ENCODE measurements at places on chromosomes 3 and 15.
A peak's percentile ranks its signal among the peaks of the same experiment; 100 is the strongest.

DNA sequence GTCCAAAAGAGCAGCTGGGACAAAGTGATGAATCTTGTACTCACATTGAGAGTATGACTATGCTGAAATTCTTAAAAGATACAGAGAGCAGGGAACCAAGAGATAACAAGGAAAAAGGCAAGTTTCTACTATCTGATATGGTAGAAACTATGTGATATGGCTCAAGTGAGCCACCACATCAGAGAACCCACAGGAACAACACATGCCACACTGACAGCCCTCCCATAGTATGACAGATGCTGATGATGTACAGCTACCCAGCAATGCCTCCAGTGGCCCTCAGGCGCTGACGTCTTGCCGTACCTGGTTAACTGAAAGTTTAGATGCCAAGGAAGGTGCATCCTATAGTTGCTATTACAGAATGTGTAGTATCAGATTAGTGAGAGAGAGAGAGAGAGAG lies 42.4 kb downstream of the CHAC1 start:
- peaks cover 65% of the 10 kb centered on the region for H3K36me3 ChIP-seq
- no peaks in the 10 kb centered on the region for H3K4me1 ChIP-seq
- no peak overlapping the region for H3K4me3 ChIP-seq
- no peak for DNase-seq
- H3K27ac ChIP-seq, result no peak overlapping the region

DNA sequence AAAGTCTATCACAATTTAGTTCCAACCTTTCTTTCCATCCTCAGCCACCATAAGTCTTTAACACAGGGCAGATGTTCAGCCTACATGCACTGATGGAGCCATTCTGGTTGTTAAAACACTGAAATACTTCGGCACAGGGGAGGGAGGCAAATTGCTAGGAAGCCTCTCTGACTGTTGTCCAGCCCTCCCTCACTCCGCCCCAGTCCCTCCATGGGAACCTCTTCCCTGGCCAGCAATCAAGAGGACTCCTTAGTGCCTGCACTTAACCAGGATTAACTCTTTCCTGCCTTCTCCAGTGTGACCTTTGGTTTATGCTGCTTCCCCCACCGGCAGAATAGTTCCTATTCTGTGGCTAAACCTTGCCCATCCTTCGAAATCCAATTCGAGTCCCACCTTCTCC lies 47.0 kb upstream of the USP3 start:
- H3K27ac ChIP-seq, result no peak overlapping the region
- DNase-seq, result no peak
- H3K36me3 ChIP-seq, result no peaks in the 10 kb centered on the region
- no peaks in the 10 kb centered on the region for H3K27me3 ChIP-seq

DNA sequence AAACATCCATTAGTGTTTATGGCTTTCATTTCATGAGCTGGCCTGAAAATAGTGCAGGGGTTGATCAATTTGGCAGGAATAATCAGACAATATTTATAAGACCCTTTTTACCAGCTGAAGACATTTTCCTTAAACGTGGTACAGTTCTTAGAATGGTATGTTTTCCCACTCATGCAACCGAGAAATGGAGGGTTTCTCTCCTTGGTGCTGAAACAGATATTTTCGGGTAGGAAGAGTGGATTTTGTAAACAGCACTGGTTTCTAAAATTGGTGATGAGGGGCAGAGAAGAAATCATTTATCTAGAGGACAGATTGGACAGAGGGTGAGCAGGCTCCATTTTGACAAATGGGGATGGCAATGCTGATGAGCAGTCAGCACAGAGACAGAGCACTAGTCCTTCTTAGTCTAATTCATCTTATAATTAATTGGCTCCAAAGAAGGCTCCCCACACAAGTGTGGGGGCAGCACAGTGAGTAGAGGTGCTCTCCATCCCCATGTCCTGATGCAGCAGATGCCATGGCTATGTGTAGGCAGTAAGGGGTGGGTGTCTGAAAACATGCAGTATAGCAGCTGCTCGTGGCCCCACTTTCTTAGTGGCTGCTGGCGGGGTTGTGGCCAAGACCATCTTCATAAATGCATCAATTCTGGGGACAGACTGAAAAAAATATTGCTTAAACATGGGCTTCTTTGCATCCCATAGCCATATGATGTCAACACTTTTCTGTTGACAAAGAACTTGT lies 18.1 kb upstream of the SLC7A14 start:
- no peaks in the 10 kb centered on the region for H3K36me3 ChIP-seq
- H3K4me1 ChIP-seq, result no peaks in the 10 kb centered on the region
- no peak for DNase-seq
- H3K27me3 ChIP-seq, result no peaks in the 10 kb centered on the region

- no peaks in the 10 kb centered on the region for H3K27me3 ChIP-seq
- DNase-seq, result no peak
- no peaks in the 10 kb centered on the region for H3K4me1 ChIP-seq
- no peaks in the 10 kb centered on the region for H3K36me3 ChIP-seq
- no peak overlapping the region for H3K27ac ChIP-seq
Measured at GRCh38 chr15:83510001-83510400, 62.9 kb downstream of the SH3GL3 start.

DNA sequence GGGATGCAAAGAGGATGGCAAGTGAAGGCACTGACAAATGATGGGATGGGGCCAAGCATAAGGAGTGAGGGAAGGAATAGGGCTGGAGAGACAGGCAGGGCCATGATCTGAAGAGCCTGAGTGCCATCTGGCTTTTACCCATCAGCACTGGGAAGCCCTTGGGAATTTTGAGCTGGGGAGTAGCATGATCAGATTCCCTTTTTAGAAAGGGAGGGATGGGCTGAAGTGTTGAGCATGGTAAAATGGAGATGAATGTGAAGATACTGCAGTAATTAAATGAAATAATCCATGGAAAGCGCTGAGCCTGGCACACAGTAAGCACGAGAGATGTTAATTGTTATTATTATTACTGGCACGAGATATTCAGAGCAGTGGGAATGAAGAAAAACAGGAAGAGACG lies 9.9 kb downstream of the RBP1 start:
- H3K36me3 ChIP-seq, result no peaks in the 10 kb centered on the region
- H3K4me3 ChIP-seq, result no peak overlapping the region
- peaks cover 14% of the 10 kb centered on the region for H3K4me1 ChIP-seq
- DNase-seq, result no peak
- H3K27me3 ChIP-seq, result no peaks in the 10 kb centered on the region

DNA sequence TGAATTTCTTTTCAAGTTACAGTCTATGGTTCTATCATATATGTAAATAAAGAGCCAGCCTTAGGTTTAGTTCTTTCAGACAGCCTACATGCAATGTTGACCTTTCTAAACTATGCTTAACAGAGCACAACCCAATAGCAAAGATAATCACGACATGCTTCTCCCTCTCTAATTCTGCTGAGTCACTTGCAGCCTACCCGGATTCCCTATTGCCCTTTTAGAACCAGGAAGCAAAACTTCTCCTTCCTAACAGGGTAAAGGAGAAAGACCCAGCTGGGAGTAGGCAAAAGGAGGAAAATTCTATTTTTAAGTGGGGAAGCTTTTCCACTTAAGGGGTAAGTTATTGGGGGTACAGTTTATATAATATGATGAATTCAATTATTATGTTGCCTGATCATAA lies 79.3 kb downstream of the SLC7A14 start:
- H3K36me3 ChIP-seq, result no peaks in the 10 kb centered on the region
- no peak overlapping the region for H3K4me3 ChIP-seq
- no peaks in the 10 kb centered on the region for H3K4me1 ChIP-seq
- H3K27me3 ChIP-seq, result no peaks in the 10 kb centered on the region
- DNase-seq, result no peak

GRCh38 chr15:73872346-73872745 lies 1.0 kb upstream of the TBC1D21 start:
- H3K4me3 ChIP-seq, result no peak overlapping the region
- peaks cover 27% of the 10 kb centered on the region for H3K27me3 ChIP-seq
- H3K4me1 ChIP-seq, result no peaks in the 10 kb centered on the region
- no peak for DNase-seq
- H3K36me3 ChIP-seq, result no peaks in the 10 kb centered on the region

- DNase-seq, result no peak
- no peak overlapping the region for H3K27ac ChIP-seq
- H3K27me3 ChIP-seq, result no peaks in the 10 kb centered on the region
- H3K36me3 ChIP-seq, result no peaks in the 10 kb centered on the region
Measured at GRCh38 chr3:107661447-107662123, 138.8 kb downstream of the BBX start.

DNA sequence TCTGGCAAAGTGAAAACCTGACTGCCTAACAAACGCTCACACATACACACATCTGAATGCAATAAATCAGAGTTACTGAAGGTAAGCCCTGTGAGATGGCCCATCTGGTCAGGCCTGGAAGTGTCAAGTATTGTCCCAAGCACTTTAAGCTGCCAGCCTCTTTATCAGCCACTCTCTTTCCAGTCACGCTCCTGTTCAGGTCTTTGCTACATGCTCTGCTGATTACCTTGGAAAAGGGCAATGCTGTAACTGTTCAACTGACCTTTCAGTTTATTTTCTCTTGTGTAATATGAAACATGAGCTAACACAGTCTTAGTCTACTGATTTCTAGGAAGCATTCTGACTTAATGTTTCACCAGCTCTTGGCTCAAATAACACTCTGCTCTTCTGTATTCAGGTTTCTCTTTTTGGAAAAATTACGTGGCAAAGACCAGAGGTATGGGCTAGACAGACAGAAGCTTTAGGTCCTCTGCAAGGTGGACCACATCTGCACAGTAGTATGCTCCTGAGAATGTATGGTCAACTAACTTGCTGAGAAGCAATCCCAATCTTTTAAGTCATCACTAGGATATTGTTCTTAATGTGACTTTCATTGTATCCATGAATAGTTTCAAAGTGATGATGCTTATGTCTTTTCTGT lies 44.5 kb downstream of the GBE1 start:
- H3K27me3 ChIP-seq, result no peaks in the 10 kb centered on the region
- no peaks in the 10 kb centered on the region for H3K4me1 ChIP-seq
- no peak overlapping the region for H3K4me3 ChIP-seq
- no peak overlapping the region for H3K27ac ChIP-seq
- no peak for DNase-seq

DNA sequence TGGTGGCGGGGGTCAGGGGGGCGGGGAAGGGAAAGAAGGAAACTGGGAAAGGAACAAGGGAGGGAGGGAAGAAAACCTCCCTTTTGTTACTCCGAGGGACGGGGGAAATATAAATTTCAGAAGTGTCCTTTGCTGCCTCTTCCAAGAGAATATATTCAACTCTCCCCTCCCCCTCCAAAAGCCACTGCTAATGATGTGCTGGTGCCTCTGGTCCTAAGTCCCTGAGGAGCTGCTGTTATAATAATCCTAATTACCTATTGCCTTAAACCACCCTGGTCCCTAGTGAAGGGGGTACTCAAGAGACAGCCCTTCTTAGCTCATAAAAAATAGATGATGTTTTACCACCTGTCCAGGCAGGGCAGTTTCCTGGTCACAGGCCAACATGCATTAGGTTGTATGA lies 118.3 kb upstream of the TRIM42 start:
- H3K27me3 ChIP-seq, result no peaks in the 10 kb centered on the region
- DNase-seq, result no peak

GRCh38 chr15:38623744-38624143 lies 59.1 kb upstream of the RASGRP1 start:
- H3K4me3 ChIP-seq, result no peak overlapping the region
- no peaks in the 10 kb centered on the region for H3K27me3 ChIP-seq
- DNase-seq, result no peak
- H3K36me3 ChIP-seq, result no peaks in the 10 kb centered on the region

- no peak overlapping the region for H3K4me3 ChIP-seq
- no peak overlapping the region for H3K27ac ChIP-seq
- DNase-seq, result no peak
- no peaks in the 10 kb centered on the region for H3K27me3 ChIP-seq
- H3K4me1 ChIP-seq, result no peaks in the 10 kb centered on the region
Measured at GRCh38 chr3:129039271-129040038, 21.1 kb upstream of the GP9 start.

DNA sequence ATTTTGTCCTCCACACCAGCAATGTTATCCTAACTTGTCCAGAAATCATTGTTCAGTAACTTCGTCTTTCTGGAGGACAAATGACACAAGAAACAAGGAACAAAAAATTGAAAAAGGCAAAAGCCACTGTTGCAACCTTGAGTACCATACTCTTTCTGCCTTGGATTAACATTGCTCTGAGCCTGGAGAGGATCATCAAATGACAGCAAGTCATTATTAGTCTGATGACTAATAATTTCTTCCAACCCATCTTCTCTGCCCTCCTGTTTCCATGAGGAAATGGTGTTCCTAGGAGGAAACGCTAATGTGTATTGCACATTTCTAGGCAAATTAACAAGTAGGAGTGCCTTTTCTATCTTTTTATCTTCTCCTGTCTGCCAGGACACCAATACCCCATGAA lies 153.9 kb downstream of the PCCB start:
- H3K36me3 ChIP-seq, result peaks cover 8% of the 10 kb centered on the region
- no peaks in the 10 kb centered on the region for H3K4me1 ChIP-seq
- H3K27ac ChIP-seq, result no peak overlapping the region

- no peaks in the 10 kb centered on the region for H3K36me3 ChIP-seq
- no peak overlapping the region for H3K4me3 ChIP-seq
- H3K4me1 ChIP-seq, result peaks cover 3% of the 10 kb centered on the region
- H3K27me3 ChIP-seq, result no peaks in the 10 kb centered on the region
Measured at GRCh38 chr3:24686808-24687207, 192.2 kb upstream of the THRB start.

GRCh38 chr15:42084465-42085235 lies 9.7 kb downstream of the PLA2G4D start:
- no peak overlapping the region for H3K4me3 ChIP-seq
- peaks cover 17% of the 10 kb centered on the region for H3K4me1 ChIP-seq
- no peaks in the 10 kb centered on the region for H3K36me3 ChIP-seq
- DNase-seq, result peak; percentile 65
- peaks cover 43% of the 10 kb centered on the region for H3K27me3 ChIP-seq
- H3K27ac ChIP-seq, result no peak overlapping the region

GRCh38 chr3:187823746-187824145 lies 78.5 kb upstream of the BCL6 start:
- H3K4me3 ChIP-seq, result no peak overlapping the region
- H3K27ac ChIP-seq, result no peak overlapping the region
- H3K27me3 ChIP-seq, result no peaks in the 10 kb centered on the region
- DNase-seq, result no peak
- H3K4me1 ChIP-seq, result no peaks in the 10 kb centered on the region

- H3K27ac ChIP-seq, result no peak overlapping the region
- peak overlapping the region; percentile 34 for H3K4me3 ChIP-seq
- H3K36me3 ChIP-seq, result peaks cover 24% of the 10 kb centered on the region
- DNase-seq, result no peak
Measured at GRCh38 chr3:15794842-15795650, 2.7 kb downstream of the ANKRD28 start.

DNA sequence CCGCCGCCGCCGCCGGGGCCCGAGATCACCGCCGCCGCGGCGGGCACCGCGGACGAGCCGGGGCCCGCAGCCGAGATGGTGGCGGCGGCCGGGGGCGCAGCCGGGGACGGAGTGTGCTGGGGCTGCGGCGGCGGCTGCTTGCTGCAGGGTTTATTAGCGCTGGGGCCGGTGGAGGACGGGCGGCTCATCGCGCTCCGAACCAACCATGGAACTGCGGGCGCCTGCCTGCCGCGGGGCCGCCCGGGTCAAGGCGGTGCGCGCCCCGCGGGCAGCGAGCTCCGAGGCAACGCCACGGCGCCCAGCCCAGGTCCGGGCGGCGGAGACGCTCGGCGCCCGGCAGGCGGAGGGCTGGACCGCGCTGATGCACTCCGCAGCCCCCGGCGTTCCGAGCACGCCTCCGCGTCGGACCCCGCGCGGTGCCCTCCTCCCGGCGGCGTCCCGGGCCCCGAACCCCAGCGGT lies 277 bp downstream of the SIAH2 start:
- DNase-seq, result no peak
- H3K4me3 ChIP-seq, result peak overlapping the region; percentile 66
- peaks cover 13% of the 10 kb centered on the region for H3K4me1 ChIP-seq

- H3K4me3 ChIP-seq, result no peak overlapping the region
- no peak for DNase-seq
- no peaks in the 10 kb centered on the region for H3K27me3 ChIP-seq
- H3K4me1 ChIP-seq, result no peaks in the 10 kb centered on the region
Measured at GRCh38 chr3:168705412-168705811, 609.7 kb upstream of the GOLIM4 start.

Measured in neuronal stem cell (in vitro differentiated cells).